ENCODE measurements at places on chromosomes 2 and 18.

- no peak for DNase-seq
Measured at GRCh38 chr2:65791404-65791975, 359.1 kb upstream of the SPRED2 start.

GRCh38 chr2:163652751-163653150, 83.1 kb downstream of the FIGN start:
- no peak for DNase-seq

DNA sequence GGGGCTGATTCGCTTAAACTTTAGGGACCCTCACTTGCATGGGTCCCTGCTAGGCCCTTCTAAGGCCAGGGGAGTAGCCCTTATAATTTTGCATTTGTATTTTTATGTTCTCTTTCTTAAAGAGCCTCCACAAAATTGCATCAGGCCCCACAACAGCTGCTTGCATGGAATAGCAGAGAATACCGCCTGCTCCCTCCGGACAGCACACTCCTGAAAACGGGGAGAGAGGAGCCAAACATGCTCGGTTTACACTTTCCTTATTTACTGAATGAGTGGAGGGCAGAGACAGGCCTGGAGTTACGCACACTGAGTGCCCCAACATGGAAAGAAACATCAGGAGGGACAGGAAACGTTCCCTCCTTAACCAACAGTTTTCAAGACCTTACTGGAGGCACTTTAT, 132.2 kb downstream of the ANTXR1 start:
- no peak for DNase-seq

DNA sequence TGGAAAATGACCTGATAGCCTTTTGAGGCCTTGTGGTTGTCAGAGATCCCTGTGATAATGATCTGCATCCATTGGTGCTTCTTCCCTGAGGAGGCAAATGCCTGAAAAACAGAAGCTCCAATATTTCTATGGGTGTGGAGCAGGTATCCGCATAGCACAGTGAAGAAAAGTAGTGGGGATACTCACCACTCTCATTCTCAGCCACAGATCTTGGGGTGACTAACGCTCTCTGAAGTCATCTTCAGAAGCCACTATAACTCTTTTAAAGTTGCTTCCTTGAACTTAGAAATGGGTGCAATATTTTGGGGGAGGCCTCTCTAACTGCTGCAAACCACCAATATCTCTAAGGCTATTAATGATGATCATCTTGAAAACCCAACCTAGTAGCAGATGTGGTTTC, 46.2 kb downstream of the ARHGAP15 start:
- no peak for DNase-seq

DNA sequence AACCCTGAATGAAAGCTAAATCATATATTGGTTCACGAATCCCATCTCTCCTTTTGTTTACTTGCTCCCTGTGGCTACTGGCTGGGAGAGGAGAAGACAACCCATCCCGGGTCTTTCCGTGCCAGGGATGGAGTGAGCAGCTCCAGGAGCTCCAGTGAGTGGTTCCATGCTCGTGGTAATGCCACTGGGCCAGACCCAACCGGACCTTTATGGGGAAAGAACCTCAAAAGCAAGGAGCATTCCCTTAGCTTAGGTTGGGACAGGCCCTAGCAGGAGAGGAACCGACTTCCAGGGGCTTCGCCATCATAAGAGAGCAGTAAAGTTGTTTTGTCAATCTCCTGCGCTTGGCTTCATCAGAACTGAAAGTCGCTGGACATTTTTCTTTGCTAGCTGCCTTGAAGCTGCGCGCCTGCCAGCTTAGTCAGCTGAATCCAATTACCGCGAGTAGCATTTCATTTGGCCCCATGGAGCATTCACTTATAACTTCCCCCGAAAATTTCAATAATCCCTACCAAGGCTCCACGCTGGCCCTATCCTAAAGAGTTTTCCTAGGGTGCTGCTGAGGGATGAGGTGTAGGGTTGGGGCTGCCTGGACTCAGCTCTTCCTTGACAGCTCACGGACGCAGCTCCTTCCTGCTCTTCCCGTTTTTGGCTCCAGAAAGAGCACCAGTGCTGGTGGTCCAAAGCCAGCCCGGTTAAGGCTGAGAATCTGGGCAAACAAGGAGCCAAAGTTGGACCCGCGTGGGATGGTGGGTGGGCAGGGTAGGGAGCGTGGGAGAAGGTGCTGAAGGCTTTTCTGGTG, 4.9 kb downstream of the HOXD3 start:
- DNase-seq = no peak

DNA sequence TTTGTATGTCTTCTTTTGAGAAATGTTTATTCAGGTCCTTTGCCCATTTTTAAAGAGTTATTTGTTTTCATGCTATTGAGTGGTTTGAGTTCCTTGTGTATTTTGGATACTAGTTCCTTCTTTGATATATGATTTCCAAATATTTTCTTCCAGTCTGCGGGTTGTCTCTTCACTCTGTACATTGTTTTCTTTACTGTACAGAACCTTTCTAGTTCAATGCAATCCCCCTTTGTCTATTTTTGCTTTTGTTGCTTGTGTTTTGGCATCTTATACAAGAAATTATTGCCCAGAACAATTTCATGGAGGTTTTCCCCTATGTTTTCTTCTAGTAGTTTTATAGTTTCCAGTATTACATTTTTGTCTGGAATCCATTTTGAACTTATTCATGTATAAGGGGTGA, 62.5 kb upstream of the ACVR1C start:
- no peak for DNase-seq
